ENCODE measurements at places on chromosomes 5 and 9. TPM values are rescaled to one million over a fixed set of nuclear protein-coding genes. Genes with fewer than 3 reads are reported as not detected.

Gene ARL15
- 5.4 TPM for total RNA-seq

Gene CKMT2
- total RNA-seq, result not detected

Gene SKP1
- total RNA-seq, result 271 TPM

Gene DPYSL3
- 89.6 TPM for total RNA-seq

Gene JMY
- 16.4 TPM for total RNA-seq

Gene PCDHA4
- 1.1 TPM for total RNA-seq

Gene OR1N1
- total RNA-seq, result not detected

Gene DIMT1
- total RNA-seq, result 32.7 TPM

Gene IQGAP2
- 2.5 TPM for total RNA-seq

Gene TCF7
- total RNA-seq, result 1.1 TPM

Gene PCDHA9
- total RNA-seq, result 0.49 TPM

Gene PCA3
- not detected for total RNA-seq

Gene CRHBP
- total RNA-seq, result not detected

Gene ITK
- total RNA-seq, result not detected

Gene ENG
- 62.0 TPM for total RNA-seq

Gene CHSY3
- total RNA-seq, result 2.9 TPM

Gene PTGR1
- total RNA-seq, result 88.4 TPM

Gene IRX1
- total RNA-seq, result 7.9 TPM

Gene DBN1
- 151 TPM for total RNA-seq

Gene GFI1B
- not detected for total RNA-seq

Gene FABP6
- total RNA-seq, result not detected

Gene MLANA
- not detected for total RNA-seq

Gene FRRS1L
- total RNA-seq, result 0.18 TPM

Gene DBH
- not detected for total RNA-seq

Gene SPATA31E1
- not detected for total RNA-seq

Gene FLT4
- not detected for total RNA-seq

Gene LCN2
- total RNA-seq, result not detected
